ENCODE measurements at places on chromosomes 11 and 22.

GRCh38 chr11:71446942-71447688 lies 1.1 kb downstream of the DHCR7 start:
- DNase-seq, result no peak

DNA sequence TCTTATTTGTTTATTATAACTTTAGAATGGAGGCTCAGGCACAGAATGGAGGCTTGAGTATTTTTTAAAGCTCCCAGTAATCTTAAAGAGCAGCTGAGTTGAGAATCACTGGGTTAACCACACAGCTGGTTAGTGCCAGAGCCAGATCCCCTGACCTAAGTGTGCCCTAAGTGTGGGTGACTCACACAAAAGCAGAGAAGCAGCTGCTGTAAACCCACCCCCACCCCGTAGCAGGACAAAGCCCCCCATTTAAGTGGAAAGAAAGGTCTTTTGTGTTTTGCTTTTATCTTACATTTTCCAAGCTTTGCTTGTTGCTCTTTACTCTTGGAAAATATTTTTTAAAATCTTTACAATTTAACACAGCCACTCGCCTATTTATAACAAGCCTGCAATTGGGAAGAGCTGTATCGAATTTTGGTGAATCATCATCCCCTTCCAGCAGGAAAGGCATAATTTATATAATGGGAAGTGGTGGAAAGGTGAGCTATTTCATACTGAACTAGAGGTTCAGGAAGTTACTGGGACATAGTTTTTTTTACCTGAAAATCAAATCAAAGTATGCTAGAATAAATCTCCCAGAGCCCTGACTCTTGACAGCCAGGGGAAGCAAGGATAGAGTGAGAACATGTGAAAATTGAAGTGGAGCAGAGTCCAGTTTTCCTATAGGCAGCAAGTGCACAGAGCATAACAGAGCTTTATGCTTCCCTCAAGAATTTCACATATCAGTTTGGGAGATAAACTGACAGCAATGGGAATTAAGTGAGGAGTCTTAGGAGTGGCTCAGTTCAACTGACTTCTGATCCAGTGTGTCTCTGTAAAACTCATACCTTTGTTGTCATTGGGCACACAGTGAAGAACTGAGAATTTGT lies 405.7 kb downstream of the AASDHPPT start:
- no peak for DNase-seq

DNA sequence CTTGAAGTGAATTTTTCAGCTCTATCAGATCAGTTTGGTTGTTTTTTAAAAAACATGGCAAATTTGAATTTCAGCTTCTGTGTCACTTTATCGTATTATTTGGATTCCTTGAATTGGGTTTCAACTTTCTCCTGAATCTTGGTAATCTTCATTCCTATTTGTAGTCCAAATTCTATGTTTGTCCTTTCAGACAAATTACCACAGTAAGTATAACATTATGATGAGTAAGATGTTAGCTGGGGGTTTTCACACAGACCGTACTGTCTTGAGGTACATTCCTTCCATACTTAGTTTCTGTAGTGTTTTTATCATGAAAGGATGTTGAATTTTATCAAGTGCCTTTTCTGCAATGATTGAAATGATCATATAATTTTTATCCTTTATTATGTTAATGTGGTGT lies 28.0 kb downstream of the OR5B17 start:
- no peak for DNase-seq

- DNase-seq, result no peak
Observed at GRCh38 chr11:121544956-121545355, 92.2 kb upstream of the SORL1-AS1 start.

- peak; percentile 80 for DNase-seq
Observed at GRCh38 chr11:60978546-60979380, 7.3 kb downstream of the CD6 start.

GRCh38 chr22:41364955-41365354 lies 16.8 kb upstream of the TEF start:
- DNase-seq, result no peak

DNA sequence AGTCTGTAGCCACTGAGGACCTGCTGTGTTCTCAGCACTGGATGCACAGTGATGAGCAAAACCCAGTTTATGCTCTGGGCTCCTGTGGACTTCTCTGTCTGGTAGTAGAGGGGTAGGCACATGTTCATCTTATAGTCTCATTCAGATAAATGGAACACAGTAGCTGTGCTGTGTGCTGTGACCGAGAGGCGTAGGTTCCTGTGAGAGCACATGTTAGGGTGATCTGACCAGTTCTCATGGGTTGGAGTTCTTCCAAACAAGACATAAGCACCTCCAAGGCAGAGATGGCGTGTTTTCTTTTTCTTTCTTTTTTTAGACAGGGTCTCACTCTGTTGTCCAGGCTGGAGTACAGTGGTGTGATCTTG lies 154.8 kb upstream of the RASSF10 start:
- no peak for DNase-seq

DNA sequence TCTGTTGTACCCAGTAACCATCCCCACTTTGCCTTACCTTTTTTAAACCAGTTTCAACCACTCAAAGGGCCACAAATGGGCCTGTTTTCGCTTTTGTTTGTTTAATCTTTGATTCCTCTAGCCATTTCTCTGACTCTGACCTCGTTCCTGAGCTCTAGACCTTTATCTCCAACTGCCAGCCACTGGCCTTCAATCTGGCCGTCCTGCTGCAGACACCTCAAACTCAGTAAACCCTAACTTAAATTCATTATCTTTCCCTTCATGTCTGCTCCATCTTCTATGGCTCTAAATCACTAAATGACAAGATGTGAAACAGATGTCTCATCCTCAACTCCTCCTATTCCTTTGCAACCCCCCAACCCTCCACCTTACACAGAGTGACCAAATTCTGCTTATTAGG lies 1.3 kb upstream of the GDPD4 start:
- no peak for DNase-seq

GRCh38 chr11:92286709-92287108 lies 62.1 kb downstream of the FAT3 start:
- DNase-seq, result no peak

DNA sequence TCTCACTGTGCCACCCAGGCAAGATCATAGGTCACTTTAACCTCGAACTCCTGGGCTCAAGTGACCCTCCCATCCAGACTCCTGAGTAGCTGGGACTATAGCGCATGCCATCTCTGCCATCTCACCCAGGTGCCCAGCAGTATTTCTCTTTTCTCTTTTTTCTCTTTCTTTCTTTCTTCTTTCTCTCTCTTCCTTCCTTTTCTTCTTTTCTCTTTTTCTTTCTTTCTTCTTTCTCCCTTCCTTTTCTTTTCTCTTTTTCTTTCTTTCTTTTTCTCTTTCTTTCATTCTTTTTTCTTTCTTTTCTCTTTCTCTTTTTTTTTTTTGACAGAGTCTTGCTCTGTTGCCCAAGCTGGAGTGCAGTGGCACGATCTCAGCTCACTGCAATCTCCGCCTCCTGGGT lies 13.5 kb downstream of the RFPL1 start:
- no peak for DNase-seq

DNA sequence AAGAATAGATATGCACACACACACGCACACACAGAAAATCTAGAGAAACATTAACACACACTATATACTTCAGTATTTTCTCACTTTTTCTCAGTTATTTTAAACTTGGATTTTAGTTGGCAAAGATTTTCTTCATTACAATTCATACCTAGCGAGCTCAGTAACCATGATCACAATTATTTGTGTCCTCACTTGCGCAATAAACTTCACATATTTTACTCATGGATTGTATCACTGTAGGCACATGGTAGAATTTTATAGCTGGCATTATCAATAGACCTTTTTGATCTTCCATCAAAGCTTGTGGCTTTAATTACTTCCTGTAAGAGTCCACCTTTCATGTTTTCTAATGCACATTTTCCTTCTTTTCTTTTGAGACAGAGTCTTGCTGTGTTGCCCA lies 4.8 kb upstream of the XKR3 start:
- DNase-seq, result no peak

DNA sequence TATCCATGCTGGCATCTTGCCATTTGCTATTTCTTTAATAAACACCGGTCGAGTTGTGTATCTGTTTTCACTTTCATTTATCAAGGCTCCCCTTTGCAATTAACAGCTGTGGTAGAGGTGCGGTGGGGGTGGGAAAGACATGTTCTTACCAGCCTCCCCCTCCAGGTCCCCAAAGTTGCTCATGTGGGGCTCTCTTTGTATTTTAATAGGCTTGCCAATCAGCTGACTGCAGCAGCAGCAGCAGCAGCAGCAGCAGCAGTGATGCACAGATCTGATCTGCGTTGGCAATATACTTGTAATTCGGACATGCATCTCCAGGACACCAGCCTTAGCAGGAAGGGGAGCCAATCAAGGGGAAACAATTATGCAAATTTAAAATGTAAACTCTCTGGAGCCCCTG lies 40.3 kb upstream of the E2F8 start:
- no peak for DNase-seq

- DNase-seq, result no peak
Observed at GRCh38 chr22:32961497-32961896, 96.7 kb downstream of the SYN3 start.

DNA sequence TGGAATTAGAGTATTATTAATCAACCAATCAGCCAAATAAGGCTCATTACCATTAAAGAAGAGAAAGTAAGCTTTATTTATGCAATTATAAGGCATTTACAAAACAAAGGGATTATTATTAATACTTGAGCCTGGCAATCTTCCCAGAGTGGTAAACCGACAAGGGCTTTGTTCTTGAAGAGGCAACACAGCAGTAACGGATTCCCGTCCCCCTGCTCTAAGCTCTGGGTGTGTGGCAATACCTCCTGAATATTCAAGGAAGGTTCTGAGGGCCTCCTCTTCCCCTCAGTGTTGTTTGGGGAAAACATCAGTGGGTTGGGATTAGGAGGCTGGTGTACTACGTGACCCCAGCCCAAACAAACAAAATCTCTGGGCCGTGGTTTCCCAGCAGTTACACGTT lies 176.5 kb downstream of the TENM4 start:
- DNase-seq, result no peak

DNA sequence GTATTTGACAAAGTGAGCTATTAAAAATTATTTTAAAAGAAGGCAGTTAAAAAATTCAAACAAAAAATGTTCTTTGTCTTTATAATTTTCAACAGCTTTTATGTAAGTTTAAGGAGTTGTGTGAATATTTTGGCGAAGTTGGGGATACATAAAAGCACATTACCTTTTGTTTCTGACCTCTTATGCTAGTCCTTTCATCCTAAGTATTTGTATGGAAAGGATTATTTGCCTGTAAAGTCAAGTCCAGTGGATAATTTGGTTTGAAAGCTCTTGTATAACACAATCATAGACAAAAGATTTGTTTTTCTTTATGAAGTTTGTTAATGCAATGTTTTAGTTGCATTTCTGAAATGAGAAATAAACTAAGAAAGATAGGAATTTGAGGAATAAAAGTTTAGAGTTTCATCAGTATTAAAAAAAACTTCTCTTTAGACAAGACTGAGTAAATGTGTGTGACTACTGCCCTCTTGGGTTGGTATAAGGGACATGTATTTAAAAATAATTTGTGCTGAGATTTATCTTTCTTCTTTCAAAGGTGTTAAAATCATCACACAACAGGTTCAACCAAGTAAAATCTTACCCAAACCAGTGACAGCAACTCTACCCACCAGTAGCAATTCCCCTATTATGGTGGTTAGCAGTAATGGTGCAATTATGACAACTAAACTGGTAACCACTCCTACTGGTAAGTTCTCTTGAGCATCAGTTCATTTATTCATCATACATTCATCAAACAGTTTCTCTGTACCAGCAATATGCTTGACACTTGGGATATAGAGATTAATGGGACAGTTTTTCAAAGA lies 68.2 kb downstream of the EMSY start:
- DNase-seq, result no peak

DNA sequence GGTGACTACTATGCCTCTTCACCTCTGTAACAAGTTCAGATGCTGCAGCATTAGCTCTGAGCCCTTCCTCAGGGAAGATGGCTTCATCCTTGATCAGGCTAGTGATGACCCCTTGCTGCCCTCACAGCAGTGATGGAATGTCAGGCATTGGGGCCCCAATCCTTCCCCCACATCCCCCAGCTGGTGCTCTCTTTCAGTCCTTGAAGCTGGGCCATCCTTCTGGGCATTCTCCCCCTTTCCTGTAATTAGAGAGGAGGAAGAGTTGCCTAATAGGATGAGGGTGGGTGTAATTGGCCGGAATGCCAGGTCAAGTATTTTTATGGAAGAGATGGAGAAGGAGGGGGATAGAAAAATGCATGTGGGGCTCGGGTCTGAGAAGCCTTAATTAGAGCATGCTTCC lies 62.6 kb downstream of the TRAF6 start:
- DNase-seq, result no peak

GRCh38 chr11:29320196-29320595 lies 696.6 kb downstream of the KCNA4 start:
- no peak for DNase-seq

DNA sequence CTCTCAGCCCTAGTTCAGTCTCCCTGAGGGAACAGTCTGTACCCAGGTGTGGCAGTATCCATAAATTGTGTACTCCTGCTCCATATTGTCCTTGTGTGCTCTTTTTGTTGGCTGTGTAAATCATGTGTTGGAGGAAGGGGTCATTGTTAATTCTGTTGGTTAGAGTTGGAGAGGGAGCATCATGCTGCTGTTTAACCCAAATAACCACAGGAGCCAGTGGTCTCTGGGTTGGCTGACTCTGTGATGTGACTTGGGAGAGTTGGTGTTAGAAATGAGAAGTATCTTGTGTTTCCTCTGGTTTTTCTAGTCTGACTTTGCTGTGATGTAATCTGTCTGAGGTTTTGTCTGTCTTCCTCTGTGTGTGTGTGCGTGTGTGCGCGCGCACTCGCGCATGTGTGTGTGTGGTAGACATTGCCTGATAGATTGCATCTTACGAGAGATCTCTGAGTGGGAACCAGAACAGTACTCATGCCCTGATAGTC lies 30.5 kb downstream of the CTNND1 start:
- DNase-seq, result peak; percentile 54

GRCh38 chr22:41237707-41238569 lies 2.8 kb downstream of the CHADL start:
- peak; percentile 69 for DNase-seq

DNA sequence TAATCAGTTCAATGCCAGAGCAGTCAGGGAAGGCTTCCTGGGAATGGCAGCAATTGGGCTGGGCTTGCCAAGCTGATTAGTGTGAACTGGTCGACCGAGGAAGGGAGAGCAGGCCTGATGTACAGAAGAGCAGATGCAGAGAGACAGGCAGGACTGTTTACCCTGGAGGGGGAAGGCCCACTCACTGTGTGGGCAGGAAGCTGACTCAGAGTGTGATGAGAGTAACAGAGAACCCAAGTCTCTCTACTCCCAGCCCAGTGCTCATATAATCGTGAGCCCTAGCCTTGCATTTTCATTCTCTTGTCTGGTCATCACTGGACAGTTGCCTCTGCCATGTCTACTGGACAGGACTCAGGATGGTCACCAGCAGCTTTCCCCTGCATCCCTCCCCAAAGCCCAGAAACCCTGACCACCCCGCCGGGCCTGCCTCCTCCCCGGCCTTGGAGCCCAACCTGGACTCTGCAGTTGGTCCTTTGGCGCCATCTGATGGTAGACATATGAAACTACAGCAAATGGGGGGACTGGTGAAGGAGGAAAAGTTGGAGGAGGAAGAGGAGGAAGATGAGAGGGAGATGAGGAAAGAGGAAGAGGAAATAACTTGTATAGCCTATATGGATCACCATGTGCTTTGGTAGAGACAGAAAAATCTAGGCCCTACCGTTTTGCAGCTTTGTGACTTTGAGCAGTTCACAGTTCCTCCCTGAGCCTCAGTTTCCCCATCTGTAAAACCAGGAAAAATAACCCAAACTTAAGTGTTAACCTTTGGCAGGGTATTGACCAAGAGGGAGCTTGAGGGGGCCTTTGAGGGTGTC lies 43.4 kb upstream of the PRDM11 start:
- peak; percentile 42 for DNase-seq

GRCh38 chr11:2975594-2975993 lies 16.5 kb downstream of the NAP1L4 start:
- peak; percentile 12 for DNase-seq

Data from stimulated activated CD4-positive, alpha-beta T cell treated with anti-CD3 and anti-CD28 coated beads, Interleukin-4, amount 100 ng/mL, for 48 hours (primary cell).